ENCODE measurements at places on chromosomes 5 and 9.
A peak's percentile ranks its signal among the peaks of the same experiment; 100 is the strongest.

DNA sequence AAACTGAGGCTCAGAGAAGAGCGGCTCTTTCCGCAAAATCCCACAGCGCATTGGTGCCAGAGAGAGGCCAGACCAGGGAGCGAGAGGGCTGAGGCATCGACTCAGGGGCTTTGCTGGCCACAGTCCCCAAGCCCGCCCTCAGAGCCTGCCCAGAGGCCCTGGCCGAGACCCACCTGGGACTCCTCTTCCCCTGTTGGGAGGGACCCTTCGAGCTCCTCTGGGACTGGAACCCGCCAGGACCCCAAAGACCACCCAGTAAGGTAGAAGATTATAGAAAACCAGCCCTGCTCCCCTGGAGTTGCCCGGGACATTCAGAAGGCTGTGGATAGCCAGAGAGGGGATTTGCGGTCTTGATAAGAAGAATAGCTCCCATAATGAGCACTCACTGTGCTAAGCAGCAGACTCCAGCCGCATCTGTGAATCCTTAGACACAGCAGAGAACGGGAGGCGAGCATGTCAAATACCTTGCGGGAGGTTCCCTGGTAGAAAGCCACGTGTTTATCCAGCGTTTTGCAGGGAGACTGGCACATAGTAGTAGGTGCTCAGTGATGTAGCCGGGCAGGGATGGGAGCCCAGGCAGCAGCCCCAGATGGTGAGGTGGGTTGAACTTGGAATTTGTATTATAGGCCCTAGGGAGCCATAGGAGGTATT, 651 bp upstream of the AK1 start:
- H3K4me3 ChIP-seq = peak overlapping the region; percentile 17
- no peaks in the 10 kb centered on the region for H3K4me1 ChIP-seq
- peaks cover 2% of the 10 kb centered on the region for H3K27me3 ChIP-seq
- no peak for DNase-seq

DNA sequence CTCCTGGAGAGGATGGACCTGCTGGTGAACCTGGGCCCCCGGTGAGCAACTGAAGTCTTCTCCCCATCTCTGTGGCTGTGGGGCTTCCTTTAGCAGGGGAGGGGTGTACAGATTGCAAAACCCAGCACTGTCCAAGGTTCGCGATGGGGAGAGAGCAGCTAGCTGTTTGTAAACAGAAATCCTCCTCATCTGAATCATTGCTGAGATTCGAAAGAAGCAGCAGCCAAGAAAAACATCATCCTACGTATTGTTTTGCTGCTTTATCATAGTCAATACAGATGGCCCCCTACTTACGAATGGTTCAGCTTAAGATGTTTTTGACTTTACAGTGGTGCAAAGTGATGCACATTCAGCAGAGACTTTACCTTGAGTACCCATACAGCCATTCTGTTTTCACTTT, 80.0 kb upstream of the TGFBR1 start:
- H3K4me1 ChIP-seq = peaks cover 16% of the 10 kb centered on the region
- no peak for DNase-seq
- no peaks in the 10 kb centered on the region for H3K36me3 ChIP-seq
- H3K27ac ChIP-seq = no peak overlapping the region

DNA sequence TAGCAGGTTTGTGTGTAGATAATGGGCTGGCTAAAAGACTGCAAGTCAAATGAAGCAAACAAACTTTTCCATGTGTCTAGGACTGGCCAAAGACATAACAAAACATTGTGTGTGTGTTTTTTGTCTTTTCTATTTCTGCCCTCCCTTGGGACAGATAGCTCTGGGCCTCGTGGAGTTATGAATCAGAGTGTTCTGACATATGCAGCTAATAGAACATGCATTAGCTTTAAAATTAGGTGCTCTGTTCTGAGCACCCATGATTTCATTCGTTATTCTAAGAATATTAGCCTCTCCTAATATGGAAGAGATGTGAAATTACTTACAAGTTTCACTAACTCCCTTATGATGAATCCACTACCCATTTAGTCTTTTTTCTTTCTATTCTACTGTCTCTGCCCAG, 367.3 kb upstream of the PAPPA start:
- H3K27me3 ChIP-seq = no peaks in the 10 kb centered on the region
- H3K27ac ChIP-seq = no peak overlapping the region
- H3K36me3 ChIP-seq = no peaks in the 10 kb centered on the region
- no peak overlapping the region for H3K4me3 ChIP-seq
- H3K4me1 ChIP-seq = no peaks in the 10 kb centered on the region
- DNase-seq = no peak

GRCh38 chr5:83022334-83022733, 54.9 kb downstream of the TMEM167A start:
- DNase-seq = no peak
- H3K27ac ChIP-seq = no peak overlapping the region
- H3K4me1 ChIP-seq = no peaks in the 10 kb centered on the region
- peaks cover 1% of the 10 kb centered on the region for H3K27me3 ChIP-seq
- H3K4me3 ChIP-seq = no peak overlapping the region

DNA sequence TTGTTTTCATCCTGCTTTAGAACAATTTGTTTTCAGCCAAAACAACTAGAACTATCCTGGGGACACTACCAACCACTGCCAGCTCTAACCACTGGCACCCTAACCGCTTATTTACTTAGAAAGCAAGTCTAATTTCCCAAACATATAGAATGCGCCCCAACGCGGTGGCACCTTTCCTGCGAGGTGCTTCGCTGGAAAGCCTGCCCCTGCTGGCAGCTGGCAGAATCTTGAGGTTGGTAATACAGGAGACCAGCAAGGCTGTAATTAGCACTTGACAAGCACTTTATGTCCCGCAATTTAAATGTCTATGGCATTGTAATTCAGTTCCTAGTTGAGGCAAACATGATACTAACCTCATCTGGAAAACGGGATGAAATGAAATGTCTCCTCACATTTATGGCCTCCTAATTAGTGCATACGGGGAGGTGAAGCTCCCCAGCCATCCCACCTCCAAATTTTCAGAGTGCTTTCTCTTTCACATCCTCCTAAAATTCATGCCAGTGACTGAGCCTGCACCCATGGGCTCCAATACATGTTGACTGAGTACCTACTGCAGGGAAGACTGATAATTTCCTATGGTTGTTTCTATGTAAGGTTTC, 30.4 kb downstream of the GABBR2 start:
- DNase-seq = no peak
- no peak overlapping the region for H3K27ac ChIP-seq
- peaks cover 23% of the 10 kb centered on the region for H3K27me3 ChIP-seq
- no peaks in the 10 kb centered on the region for H3K36me3 ChIP-seq

DNA sequence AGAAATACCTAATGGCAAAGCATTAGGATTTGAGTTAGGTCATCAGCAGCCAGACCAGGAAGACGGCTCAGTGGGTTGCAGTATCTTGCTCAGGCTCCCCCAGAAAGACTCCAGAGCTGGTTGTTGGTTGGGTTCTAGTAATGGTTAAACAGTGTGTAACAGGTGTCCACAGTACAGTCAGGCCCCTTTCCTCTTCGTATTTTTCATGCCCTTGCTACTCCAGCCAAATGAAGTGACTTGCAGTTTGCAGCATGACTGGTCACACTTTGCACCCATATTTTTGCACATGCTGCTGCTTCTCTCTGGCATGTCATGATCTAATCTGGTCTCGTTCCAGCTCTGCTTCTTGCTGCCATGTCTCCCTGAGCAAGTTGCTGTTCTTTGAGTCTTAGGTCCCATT, 60.6 kb upstream of the TRPC7 start:
- H3K36me3 ChIP-seq = no peaks in the 10 kb centered on the region
- no peaks in the 10 kb centered on the region for H3K27me3 ChIP-seq
- H3K4me3 ChIP-seq = no peak overlapping the region
- no peaks in the 10 kb centered on the region for H3K4me1 ChIP-seq
- H3K27ac ChIP-seq = no peak overlapping the region

- no peaks in the 10 kb centered on the region for H3K4me1 ChIP-seq
- no peaks in the 10 kb centered on the region for H3K36me3 ChIP-seq
- no peak overlapping the region for H3K27ac ChIP-seq
- no peak overlapping the region for H3K4me3 ChIP-seq
- no peaks in the 10 kb centered on the region for H3K27me3 ChIP-seq
Observed at GRCh38 chr9:113915817-113916434, 39.8 kb downstream of the ZNF618 start.

GRCh38 chr5:133499895-133500294, 112.4 kb downstream of the FSTL4 start:
- peaks cover 3% of the 10 kb centered on the region for H3K27me3 ChIP-seq
- DNase-seq = no peak
- peaks cover 18% of the 10 kb centered on the region for H3K4me1 ChIP-seq
- no peak overlapping the region for H3K4me3 ChIP-seq
- no peak overlapping the region for H3K27ac ChIP-seq

DNA sequence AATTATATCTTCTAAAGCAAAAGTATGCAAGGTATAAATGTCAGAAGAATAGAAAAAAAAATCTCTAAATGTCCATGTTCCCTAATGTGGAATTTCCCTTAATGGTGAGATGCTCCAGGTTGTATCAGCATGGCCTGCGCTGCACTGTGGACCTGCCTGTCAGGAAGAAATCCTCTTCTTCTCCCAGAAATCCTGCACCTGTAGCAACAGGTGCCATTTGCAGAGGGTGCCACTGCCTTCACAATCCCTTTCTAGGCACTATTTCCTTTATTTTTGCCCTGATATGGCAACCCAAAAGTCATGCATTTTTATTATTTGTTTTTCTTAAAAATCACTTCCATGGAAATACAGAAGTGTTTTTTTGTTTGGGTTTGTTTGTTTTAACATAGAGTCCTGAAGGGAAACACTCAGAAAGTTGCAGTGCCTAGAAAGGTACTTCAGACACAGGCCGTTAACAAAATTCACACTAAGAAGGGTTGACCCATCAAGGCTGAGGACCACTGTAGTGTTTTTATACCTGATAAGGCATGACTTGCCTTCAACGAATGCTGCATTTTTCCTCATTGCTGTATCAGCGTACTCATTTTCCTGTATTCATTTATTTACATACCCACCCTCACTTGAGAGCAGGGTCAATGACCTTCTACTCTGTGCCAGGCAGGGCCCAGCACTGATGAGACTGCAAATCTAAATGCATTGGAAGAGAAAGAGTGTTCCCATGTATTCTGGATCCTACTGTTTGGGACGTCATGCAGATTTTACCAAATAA, 177.8 kb downstream of the SNX18 start:
- no peak for DNase-seq
- H3K36me3 ChIP-seq = no peaks in the 10 kb centered on the region
- peaks cover 1% of the 10 kb centered on the region for H3K27me3 ChIP-seq
- no peak overlapping the region for H3K4me3 ChIP-seq
- no peak overlapping the region for H3K27ac ChIP-seq
- peaks cover 9% of the 10 kb centered on the region for H3K4me1 ChIP-seq

DNA sequence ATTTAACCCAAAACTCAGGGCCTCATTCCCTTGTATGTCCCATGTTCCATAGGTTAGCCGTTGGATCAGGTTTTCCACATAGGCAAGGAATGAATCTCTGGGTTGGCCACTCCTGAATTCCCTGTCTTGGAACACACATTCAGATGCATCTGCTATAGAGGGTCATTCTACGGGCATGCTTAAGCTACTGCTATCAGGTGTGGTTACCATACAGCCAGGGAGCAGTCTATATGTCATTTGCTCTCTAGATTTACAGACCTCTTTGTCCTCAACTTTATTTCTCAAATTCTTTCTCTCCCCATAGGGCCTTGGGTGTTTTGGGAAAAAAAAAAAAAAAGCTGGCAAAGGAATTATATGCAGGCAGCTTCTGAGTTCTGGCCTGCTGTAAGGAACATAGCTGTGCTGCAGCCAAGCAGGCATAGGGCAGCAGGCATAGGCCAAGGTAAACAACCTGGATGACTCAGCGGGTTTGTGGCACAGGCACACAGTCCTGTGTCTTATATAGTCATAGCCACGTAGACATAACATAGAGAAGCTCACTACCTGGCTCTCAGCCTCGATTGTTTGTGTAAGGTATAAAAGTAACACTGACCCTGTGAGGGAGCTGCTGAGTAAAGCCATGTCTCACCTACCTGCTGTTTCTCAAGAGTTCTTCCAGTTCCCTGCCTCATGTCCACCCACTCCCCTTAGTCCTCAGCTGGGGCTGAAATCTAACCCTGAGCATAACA, 141.5 kb downstream of the OSTF1 start:
- H3K27ac ChIP-seq = no peak overlapping the region
- no peaks in the 10 kb centered on the region for H3K4me1 ChIP-seq
- no peak for DNase-seq
- peaks cover 2% of the 10 kb centered on the region for H3K27me3 ChIP-seq

- peak overlapping the region; percentile 38 for H3K27ac ChIP-seq
- peaks cover 11% of the 10 kb centered on the region for H3K4me1 ChIP-seq
- H3K27me3 ChIP-seq = no peaks in the 10 kb centered on the region
- no peak for DNase-seq
- no peak overlapping the region for H3K4me3 ChIP-seq
Observed at GRCh38 chr9:132283863-132284262, 70.9 kb downstream of the SETX start.

DNA sequence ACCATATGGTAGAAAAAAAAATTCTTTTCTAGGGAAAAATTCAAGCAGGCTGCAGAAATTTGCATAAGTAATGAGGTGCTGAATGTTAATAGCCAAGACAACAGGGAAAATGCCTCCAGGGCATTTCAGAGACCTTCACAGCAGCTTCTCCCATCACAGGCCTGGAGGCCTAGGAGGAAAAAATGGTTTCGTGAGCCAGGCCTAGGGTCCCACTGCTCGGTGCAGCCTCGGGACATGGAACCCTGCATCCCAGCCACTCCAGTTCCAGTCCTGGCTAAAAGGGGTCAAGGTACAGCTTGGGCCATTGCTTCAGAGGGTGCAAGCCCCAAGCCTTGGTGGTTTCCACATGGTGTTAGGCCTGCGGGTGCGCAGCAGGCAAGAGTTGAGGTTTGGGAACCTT, 436.0 kb upstream of the SMC2 start:
- DNase-seq = no peak
- H3K27ac ChIP-seq = no peak overlapping the region
- no peaks in the 10 kb centered on the region for H3K27me3 ChIP-seq
- H3K36me3 ChIP-seq = no peaks in the 10 kb centered on the region

GRCh38 chr9:99253134-99253533, 31.1 kb downstream of the SEC61B start:
- no peaks in the 10 kb centered on the region for H3K36me3 ChIP-seq
- H3K27ac ChIP-seq = peak overlapping the region; percentile 97
- H3K4me3 ChIP-seq = peak overlapping the region; percentile 59
- peaks cover 71% of the 10 kb centered on the region for H3K4me1 ChIP-seq
- DNase-seq = no peak

DNA sequence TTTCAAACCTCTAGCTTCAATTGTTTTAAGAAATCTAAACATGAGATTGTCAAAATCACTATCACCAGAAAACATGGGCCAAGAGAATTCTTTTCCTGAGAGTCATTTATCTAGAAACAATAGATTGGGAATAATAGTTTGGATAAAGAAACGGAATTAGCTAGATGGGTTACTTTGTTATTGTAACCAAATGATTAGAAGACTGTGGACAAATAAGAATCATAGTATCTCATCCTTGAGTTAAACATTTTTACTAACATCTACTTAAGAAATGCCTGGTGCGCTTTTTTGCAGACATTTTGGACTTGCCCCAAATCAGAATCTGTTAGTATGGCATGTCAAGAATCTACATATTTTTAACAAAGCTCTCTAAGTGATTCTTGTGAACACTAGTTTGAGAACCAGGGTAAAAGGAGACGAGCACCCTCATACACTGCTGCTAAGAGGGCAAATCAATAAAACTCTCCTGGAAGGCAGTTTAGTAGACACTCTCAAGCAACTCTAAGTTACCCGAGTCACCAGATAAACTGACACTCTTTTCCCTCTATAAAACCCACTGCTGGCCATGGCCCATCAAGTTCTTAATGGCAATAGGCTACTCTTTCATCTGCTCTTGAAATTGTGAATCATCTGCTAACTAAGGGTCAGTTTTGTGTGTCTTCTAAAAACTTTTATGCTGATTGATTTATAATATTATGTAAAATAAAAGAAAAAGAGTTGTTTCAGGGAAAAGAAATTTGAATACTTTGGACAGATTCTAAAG, 39.1 kb downstream of the TPD52L3 start:
- no peak overlapping the region for H3K4me3 ChIP-seq
- no peaks in the 10 kb centered on the region for H3K27me3 ChIP-seq
- H3K27ac ChIP-seq = no peak overlapping the region
- H3K36me3 ChIP-seq = peaks cover 3% of the 10 kb centered on the region
- DNase-seq = no peak

Measured in activated T-helper 2 cell treated with anti-CD3 and anti-CD28 coated beads, Interferon-gamma antibody, Interleukin-2, Interleukin-4, amounts not matched to agents 10 μg/mL and 5 μg/mL and 100 μg/mL, durations not matched to agents 14 hours and 24 hours and 36 hours (primary cell).